HFFc6 (cell line): ENCODE measurements at places on chromosomes 2 and 18. TPM values are rescaled to one million over a fixed set of nuclear protein-coding genes. Genes with fewer than 3 reads are reported as not detected.

DNA sequence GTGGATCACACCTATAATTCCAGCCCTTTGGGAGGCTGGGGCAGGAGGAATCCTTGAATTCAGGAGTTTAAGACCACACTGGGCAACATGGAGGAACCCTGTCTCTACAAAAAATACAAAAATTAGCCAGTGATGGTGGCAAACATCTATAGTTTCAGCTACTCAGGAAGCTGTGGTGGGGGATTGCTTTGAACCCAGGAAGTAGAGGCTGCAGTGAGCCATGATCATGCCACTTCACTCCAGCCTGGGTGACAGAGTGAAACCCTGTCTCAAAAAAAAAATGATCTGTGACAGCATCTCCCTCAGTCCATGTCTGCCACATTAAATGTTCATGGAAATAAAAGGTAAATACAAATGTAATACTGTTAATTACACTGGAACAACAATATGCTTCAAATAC lies 121.4 kb upstream of the COL5A2 start:
- no peak for DNase-seq

- DNase-seq, result no peak
Observed at GRCh38 chr18:7980656-7981055, 413.5 kb downstream of the PTPRM start.

DNA sequence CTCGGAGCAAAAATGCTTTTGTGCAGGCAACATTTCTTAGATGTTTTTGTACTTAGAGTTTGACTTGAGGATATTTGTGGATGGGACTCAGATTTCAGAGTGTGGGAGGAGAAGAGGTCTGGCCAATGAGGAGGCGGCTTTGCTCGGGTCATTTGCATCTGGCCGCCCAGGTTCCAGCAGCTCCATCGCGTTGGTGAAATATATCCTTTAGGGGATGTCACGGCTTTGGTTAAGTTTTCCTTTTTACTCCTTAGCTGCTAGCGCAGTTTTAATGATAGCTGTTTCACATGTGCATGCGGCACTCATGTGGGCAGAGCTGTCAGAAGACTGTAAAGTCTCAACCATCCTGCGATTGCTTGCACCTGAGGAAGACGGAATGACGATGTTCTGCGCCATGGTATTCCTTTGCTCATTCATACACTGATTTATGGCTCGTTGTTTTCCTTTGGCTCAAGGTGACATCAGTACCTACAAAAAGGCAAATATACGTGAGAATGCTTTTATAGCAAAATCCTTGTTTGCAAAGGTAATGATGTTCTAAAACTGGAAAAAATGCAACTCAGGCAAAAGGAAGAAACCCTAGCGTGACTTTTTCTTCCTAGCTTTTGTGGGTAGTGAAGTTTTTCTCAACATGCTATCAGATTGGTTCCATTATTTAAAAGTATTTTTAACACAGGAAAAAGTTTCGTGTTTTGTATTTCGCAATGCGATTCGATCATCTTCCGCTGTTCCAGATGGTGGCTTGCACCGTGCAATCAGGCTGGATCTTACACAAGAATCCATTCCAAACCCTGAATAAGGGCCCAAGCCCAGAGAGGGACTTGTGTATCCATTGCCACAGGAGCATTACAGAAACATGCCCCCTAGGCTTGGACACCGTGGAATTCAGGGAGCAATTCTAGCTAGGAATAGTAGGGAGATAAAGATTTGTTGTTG lies 70.5 kb upstream of the ZNF516 start:
- DNase-seq, result peak; percentile 90

Gene NYAP2
- not detected in 2 replicates for total RNA-seq

Gene MBP
- total RNA-seq, result 0.05 and 0.23 TPM in 2 replicates

DNA sequence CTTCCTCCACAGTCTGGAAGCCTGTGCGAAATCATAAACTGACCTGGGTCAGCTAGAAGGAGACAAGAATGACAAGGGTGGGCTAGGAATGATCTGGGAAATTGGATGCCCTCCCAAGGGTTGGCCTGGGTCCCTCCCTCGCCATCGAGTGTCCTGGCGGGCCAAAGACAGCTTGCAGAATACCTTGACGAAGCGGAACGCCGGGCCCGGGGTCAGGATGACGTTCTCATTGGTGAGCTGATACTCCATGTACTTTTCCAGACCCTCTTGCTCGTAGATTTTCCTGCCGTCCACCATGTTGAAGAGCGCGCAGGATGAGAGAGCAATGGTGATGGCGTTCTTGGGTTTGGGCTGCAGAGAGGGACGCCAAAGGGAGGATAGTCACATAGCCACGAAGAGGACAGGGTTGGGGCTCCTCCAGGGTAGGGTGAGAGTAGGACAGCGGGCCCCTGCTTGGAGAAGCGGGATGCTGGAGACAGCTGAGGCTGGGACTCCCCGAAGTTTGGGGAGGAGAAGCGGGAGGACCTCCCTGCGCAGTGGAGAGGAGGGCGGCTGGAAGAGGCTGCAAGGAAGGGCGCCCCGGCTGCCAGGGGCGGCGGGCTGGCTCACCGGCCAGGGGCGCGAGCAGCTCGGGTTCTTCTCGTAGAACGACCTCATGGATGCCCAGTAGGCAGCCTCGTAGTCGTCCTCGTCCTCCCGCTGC lies 5.3 kb downstream of the NT5C1B start:
- DNase-seq, result no peak

GRCh38 chr2:42755191-42755880 lies 8.6 kb downstream of the OXER1 start:
- no peak for DNase-seq

DNA sequence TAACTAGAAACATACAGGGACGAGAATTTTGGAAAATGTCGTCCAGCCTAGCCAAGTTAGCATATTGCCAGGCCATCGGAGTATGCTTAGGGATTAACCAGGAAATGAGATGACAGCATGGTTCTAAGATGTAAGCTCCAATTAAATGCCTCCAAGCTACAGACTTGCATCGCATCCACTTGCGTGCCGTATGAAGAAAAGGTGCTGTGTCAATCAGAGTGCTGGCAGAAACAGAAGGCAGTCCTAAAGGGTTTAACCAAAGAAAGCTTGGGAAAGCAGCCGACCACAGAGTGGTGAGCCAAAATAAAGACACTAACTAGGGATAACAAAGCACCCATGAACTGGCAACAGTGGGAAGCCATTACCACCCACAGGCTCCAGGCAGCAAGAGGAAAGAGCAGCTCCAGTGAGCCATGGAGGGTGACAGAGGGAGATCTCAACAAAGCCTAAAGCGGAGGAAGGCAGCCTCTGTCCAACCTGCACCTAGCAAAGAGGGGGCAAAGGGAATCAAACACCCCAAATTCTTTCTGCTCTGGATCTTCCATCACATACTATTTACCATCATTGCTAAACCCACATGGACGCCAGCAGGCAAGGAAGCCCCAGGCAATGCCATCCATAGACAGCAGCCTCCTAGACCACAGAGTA lies 27.6 kb upstream of the SOCS6 start:
- no peak for DNase-seq

- no peak for DNase-seq
Observed at GRCh38 chr2:187228986-187229385, 219.1 kb downstream of the CALCRL start.

GRCh38 chr18:2948038-2948437 lies 64.9 kb downstream of the LPIN2 start:
- DNase-seq, result peak; percentile 28

Gene C2orf15
- total RNA-seq, result not detected in 3 replicates

GRCh38 chr2:71336802-71337201 lies 5.2 kb downstream of the ZNF638 start:
- DNase-seq, result no peak

GRCh38 chr2:144745424-144745823 lies 225.5 kb upstream of the ZEB2 start:
- no peak for DNase-seq

- DNase-seq, result no peak
Observed at GRCh38 chr2:241489088-241489487, 19.3 kb downstream of the STK25 start.

GRCh38 chr2:110903548-110903947 lies 171.2 kb downstream of the ACOXL start:
- no peak for DNase-seq
